ENCODE measurements at places on chromosomes 6 and 20.

DNA sequence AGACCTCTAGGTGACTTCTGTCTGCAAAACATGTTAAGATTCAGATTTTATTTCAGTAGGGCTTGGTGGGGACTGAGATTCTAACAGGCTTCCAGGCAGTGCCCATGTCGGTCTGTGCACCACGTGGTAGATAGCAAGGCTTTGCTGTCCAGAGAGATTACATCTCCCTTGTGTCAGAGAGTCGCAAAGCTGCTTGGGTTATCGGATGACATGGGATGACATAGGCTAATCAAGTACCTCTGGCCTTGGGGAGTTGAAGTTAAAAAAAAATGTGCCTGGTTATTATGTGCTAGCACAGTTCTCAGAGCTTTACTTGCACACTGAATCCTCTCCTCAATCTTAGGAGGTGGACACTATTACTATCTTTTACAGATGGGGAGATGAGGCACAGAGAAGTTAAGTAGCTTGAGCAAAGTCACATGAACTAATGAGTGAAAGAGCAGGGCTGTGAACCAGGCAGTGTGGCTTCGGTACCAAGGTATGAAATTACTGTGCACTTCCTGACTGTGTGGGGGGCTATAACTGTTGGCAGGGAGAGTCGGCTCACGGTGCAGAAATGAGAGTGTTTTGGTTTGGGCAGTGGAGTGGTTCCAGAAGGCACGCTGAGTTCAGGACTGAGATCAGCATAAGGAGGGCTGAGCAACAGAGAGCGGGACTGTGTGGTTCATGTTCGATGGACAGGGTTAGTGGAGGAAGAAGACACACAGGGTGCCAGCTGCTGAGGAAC is 41.1 kb downstream of the FARS2 start:
- no peak for DNase-seq

DNA sequence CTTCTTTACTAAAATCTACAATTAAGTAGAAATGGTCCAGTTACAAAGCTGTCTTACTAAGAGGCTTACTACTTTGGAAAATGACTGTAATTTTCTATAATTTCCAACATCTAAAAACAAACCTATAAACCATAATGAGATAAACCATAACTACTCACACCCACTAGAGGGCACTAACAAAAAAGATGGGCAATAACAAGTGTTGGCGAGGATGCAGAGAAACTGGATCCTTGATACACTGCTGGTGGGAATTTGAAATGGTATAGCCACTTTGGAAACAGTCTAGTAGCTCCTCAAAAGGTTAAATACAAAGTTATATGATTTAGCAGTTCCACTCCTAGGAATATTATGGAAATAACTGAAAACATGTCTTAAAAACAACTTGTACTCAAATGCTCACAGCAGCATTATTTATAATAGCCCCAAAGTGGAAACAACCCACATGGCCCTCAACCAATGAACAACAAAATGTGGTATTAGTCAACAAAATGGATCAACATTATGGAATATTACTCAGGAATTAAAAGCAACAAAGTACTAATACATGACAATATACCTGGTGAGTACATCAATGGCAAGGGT is 50.6 kb downstream of the GJA10 start:
- DNase-seq = no peak

- DNase-seq = no peak
Observed at GRCh38 chr6:17454316-17455005, 61.1 kb downstream of the CAP2 start.

GRCh38 chr6:154410619-154411072 is 54.0 kb upstream of the IPCEF1 start:
- DNase-seq = no peak

GRCh38 chr6:117601811-117602150 is 530 bp downstream of the GOPC start:
- DNase-seq = no peak

- no peak for DNase-seq
Observed at GRCh38 chr6:132063738-132064137, 112.6 kb upstream of the CCN2 start.

DNA sequence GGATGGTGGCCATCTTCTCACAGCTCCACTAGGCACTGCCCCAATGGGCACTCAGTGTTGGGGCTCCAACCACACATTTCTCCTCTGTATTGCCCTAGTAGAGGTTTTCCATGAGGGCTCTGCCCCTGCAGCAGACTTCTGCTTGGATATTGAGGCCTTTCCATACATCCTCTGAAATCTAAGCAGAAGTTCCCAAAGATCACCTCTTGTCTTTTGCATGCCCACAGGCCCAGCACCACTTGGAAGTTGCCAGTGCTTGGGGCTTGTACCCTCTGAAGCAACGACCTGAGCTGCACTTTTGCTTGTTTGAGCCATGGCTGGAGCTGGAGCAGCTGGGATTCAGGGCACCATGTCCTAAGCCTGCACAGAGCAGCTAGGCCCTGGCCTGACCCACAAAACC is 189.1 kb upstream of the EYS start:
- DNase-seq = no peak

- DNase-seq = no peak
Observed at GRCh38 chr20:57589728-57590484, 29.0 kb downstream of the PCK1 start.

- DNase-seq = no peak
Observed at GRCh38 chr20:40104959-40105358, 584.1 kb downstream of the MAFB start.

DNA sequence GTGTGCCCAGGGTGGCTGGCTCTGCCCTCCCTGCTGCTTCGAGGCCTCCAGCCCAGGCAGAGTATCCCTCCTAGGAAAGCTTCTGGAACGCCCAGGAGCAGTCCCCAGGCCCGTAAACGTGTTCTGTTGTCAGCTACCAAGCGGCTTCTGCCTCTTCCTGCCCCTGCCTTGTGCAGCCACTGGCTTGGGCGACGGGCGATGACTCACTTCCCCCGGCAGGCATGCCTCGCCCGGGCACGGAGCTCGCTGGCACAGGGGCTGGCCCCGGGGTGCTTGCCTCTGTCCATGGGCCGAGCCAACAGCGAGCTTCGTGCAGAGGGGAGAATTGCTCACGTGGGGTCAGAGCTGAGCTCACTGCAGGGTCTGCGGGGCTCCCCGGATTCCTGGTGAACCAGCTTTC is 86.7 kb upstream of the THBS2 start:
- DNase-seq = no peak

DNA sequence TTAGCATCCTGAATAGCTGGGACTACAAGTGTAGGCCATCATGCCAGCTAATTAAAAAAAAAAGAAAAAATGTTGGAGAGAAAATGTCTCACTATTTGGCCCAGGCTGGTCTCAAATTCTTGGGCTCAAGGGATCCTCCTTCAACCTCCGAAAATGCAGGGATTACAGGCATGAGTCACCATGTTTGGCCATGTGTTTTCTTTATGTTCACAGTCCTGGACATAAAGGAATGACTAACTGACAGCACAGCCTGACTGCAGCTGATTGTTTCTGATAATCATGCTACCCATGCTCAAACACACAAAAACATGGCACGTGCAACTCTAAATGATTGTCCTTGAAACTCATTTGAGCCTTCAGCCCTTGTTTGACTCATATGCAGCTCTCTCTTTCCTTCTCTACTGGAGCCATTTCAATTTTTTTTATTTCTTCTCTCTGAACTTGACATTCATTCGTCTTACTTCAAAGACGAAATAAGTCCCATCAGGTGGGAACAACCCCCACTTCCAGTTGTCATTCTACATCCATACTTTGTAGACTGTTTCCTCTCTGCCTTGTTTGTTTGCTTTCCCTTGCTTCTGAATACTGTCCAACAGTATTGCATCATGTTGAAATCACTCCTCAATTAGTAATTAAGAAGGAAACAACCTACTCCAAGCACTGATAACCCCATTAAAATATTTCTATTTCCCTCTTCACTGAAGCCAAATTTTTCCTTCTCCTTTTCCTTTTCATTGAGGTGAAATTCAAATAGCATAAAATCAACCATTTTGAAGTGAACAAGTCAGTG is 413.0 kb downstream of the BMP2 start:
- no peak for DNase-seq

DNA sequence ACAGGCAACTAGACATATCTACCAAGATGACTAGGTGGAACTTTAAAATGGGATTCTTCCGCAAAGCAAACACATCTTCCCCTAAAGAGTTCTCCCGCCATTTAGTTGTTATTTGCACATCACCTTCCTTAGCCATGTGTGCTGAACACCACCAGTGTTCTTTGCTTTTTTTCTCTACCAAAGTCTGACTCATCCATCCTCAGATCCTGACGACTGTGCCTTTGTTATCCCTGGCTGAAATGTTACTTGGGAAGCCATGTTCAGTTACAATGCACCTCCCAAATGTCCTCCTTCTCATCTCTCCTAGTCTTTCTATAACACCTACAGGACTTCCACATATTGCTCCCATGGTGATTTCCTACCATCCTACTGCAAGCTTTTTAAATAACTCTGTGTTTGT is 593.5 kb upstream of the ARID1B start:
- no peak for DNase-seq

GRCh38 chr20:50572938-50573777 is 63.0 kb downstream of the PTPN1 start:
- peak; percentile 49 for DNase-seq

DNA sequence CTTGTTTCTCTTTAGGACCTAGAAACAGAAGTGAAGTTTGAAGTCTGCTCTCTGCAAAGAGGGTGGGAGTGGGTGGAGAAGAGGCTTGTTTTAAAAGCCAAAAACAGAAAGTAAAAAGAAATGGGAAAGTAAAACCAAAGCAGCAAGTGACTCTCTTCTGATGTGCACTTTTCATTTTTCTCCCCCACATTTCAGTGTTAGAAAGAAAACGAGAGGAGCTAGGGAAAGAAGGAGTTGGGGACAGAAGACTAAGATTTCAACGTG is 1.3 kb downstream of the C6orf141 start:
- DNase-seq = no peak

DNA sequence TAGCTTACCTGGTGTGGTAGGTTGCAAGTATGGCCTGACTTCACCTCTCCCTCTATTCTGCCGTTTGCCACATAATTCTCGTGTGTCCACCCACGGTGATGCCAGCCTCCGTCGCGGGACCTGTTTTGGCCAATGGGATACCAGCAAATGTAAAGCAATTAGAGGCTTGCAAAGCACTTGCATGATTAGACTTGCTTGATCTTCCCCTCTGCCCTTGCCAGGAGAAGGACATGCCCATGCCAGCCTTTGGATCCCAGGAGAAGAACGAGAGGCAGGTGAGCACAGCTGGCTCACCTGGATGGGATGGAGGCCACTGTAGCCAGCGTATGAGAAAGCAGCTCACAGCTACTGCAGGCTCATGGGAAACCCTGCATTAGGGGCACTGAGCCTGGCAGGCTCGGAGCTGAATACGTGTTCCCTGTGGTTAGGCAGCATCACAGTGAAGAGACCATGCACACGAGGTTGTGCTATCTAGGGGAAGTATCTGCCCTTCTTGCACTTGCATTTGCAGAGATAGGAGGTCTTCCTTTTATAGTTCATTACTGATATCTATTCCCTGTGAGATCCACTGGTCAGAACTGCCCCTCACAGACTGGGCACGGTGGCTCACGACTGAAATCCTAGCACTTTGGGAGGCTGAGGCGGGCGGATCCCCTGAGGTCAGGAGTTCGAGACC is 62.4 kb downstream of the TMEM242 start:
- no peak for DNase-seq

GRCh38 chr20:24734139-24734538 is 214.9 kb upstream of the CST7 start:
- DNase-seq = no peak

DNA sequence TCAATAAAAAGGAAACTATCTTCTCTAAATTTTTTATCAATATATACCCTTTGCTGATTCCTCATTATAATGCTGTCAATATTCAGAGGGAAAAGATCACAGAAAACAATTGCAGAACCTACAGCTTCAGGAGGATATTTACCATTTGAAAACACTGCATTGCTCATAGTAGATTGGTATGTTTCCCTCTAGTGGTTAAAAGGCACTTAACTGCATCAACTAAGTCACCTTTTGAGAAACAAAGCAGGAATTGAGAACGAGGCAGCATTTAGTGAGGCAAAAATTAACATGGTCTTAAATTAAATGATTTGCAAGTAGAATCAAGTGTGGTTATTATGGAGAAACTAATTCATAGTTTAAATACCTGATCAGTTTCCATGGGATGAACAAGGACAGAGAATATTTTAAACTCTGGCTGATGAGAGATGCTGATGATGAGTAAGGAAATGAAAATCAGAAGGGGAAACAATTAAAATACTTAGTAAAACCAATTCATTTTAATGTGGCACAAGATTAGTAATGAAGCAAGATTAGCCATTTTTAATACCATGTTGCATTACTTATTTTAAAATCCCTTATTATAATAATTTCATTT is 642.1 kb downstream of the EPHA7 start:
- peak; percentile 1 for DNase-seq

- no peak for DNase-seq
Observed at GRCh38 chr6:85544776-85545175, 48.9 kb downstream of the SNX14 start.

GRCh38 chr6:16498957-16499356 is 260.6 kb downstream of the GMPR start:
- no peak for DNase-seq

- DNase-seq = no peak
Observed at GRCh38 chr6:46788791-46789190, 4.4 kb upstream of the MEP1A start.

DNA sequence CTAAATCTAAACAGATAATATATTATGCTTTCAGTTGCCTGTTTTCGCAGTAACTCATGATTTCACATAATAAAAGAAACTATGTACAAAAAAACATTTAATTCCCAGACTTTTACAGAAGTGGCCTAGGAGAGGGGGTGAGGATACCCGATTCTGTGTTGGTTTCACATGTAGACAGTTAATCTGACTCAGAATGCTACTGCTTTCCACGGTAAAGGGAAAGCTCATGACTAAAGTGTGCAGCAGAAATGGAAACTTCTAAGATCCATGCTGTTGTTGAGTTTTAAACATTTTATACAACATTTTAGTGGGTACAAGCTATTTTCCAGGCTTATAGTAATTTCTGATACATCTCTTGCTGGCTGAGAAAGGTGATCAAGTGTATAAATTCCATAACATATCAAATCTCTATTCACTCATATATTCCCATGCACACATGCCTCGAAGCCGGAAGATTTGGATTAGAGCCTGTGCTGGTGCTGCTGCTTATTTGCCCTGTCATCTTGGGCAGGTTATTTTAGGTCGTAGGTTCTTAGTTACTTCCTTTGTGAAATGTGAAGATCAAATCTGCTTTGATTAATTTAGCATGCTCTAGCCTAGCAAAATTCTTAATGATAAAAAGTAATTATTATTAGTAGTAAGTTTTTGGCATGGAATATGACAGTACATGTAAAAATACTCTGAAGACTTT is 896.7 kb upstream of the MAP3K7 start:
- no peak for DNase-seq

All from C1 segment of cervical spinal cord (tissue), 14 donors.